Fibroblast of skin of right quadriceps (primary cell): ENCODE measurements at places on chromosomes 6 and 20.

DNA sequence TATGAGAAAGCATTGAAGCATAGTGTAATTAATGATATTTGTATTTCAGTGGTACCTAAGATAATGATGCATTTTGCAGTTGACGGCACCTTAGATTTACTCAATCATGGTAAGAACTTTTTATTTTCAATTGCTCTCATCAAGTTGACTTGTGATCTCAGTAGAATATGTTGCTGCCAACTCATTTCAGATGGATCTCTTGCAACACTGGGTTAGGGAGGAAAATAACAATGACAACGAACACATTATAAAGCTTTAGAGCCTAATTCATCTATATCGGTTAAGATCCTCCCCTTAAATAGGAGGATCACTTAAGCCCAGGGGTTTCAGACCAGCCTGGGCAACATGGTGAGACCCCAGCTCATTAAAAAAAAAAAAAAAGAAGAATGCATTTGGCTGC lies 18.0 kb upstream of the TBC1D22B start:
- DNase-seq = peak; percentile 35

- DNase-seq = peak; percentile 20
Observed at GRCh38 chr6:169388395-169389166, 134.9 kb upstream of the THBS2 start.

DNA sequence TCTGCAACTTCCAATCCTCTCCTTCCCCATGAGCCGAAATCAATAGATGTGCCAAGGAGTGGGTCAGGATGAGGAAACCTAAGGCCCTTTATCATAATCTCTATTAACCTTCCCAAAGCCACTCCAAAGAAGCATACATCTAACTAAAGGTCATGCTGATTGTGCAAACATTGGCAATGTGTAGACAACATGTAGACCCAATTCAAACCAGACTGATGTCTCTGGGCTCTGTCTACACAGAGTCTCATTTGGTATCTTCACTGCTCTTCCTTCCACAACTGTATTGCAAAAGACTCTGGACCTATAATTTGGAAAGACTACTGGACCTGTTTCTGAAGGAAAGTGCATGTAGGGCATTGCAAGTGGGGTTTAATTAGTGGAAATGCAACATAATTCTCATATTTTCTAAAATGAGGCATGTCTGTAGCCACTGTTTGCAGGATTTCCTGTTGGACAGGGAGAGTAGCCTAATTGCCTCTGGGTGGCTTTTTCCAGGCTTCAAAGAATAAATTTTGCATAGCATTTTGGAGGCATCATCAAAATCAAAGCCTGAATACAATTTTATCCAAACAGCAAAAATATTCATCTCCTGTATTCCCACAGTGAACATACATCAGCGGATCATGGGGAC lies 35.0 kb upstream of the MLIP start:
- DNase-seq = no peak

GRCh38 chr20:44053046-44053445 lies 133.9 kb downstream of the JPH2 start:
- DNase-seq = no peak

- no peak for DNase-seq
Observed at GRCh38 chr6:33856655-33857054, 52.9 kb upstream of the MLN start.

GRCh38 chr6:164322533-164322932 lies 908.0 kb downstream of the QKI start:
- peak; percentile 79 for DNase-seq

- no peak for DNase-seq
Observed at GRCh38 chr6:44171899-44172546, 13.4 kb downstream of the CAPN11 start.

DNA sequence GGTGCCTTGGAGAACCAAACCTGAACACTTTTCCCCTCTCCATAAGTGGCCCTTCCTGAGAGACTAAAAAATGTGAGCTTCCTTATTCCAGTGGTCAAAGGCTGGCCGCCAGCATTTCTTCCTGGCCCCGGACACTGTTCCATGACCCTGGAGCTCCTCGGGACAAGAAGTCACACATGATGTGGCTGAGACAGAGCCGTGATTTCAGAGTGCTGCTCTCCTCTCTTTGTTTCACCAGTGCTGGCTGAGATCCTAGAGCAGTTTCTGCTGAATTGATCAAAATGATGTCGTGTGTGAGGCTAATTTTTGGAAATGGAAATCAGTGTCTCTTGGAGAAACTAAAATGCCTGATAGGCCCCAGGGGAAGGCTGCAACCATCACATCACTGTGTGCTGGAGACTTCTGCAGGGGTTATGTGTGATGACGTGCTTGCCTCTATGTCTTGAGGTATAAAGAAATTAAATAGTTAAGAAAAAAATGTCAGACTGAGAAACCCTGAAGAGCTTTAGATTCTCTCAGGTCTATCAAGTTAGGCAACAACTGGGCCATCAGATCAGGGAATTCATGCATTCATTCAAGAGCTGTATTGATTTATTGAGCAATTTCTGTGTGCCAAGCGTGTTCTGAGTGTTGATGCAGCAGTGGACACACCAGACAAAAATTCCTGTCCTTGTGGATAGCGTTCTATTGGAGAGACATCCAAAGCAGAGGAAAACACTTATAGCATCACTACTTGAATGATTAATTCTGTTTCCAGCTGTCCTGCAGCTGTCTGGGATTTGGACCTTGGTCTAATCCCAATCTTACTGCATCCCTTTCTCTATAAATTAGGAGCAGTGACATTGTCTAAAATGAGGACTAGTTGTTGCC lies 72.7 kb upstream of the CCN6 start:
- no peak for DNase-seq

DNA sequence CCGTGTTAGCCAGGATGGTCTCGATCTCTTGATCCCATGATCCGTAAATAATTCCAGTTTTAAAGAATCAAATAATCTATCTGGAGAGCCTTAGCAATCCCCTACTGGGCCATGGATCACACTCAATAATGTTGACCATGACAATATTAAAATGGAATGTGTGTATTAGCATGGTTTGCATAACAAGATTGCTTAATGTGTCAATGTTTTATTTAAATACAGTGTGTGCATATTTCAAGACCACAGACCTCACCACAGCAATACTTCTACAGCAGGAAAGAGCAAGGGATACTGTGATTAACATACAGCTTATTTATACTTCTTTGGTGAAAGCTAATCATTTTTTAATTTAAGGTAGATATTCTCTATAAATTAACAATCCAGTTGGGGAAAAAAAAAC lies 470.4 kb downstream of the TFAP2B start:
- DNase-seq = peak; percentile 75

- no peak for DNase-seq
Observed at GRCh38 chr6:27178407-27178730, 69.1 kb upstream of the PRSS16 start.

- peak; percentile 33 for DNase-seq
Observed at GRCh38 chr20:10672624-10673127, 1.1 kb downstream of the JAG1 start.

DNA sequence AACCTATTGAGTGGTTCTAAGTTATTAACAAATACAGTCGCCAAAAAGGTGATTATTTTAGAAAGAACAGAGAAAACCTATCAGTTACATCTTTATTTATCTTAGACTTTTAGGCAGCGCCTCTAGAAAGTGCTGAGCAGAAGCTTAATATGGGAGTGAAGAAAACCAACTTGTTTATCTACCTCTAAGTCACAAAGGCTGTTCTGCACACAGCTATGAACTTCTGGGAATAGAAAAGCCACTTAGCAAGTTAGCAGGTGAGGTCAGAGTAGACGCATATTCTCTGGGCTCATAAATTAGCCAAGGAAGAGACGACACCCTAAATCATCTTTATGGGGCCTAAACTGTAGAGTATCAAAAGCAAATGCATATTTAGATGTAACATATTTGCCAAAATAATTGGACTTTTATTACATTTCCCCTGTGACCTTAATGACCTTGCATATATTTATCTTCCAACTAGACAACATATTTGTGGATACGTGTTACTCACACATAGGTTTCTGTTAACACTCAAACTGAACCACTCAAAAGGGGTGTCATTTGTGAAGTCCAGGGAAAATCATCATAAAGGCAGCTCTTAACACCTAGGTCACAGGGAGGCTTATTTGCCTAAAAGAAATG lies 267.1 kb downstream of the ADGB start:
- peak; percentile 20 for DNase-seq

GRCh38 chr6:30988209-30988825 lies 4.8 kb downstream of the MUC21 start:
- no peak for DNase-seq

DNA sequence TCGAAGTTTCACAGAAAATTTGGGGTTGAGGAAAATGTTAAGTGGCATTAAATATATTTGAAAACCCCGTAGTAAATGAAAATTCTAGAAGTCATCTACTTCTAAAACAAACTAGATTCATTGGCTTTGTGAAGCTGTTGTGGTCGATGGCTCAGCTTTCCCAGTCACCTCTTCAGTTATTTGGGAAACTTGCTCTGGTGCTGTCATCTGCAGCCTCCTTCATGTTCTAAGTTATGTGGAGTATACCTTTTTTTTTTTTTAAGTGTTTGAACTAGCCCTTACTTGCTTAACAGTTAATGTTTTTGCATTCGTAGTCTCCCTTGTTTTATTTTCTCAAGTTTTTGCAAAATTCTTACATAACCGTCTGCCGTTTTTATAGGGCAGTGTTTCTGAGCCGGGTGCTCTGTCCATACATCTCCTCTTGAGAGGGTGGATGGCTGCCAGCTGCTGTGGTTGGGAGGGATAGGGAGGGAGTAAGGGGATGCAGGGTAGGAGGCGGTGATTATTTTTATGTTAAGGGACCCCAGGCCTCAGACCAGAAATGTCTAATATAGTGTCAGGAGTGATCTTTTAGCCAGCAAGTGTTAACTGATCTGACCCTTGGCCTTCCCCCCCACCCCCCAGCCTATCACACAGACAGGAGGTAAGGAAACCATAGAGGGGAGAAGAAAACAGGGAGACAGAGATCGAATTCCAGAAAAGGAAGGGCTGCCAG lies 7.1 kb downstream of the RREB1 start:
- no peak for DNase-seq

GRCh38 chr20:15889061-15889460 lies 684.2 kb downstream of the KIF16B start:
- no peak for DNase-seq

GRCh38 chr6:126015863-126016262 lies 29.5 kb downstream of the TRMT11 start:
- peak; percentile 76 for DNase-seq

DNA sequence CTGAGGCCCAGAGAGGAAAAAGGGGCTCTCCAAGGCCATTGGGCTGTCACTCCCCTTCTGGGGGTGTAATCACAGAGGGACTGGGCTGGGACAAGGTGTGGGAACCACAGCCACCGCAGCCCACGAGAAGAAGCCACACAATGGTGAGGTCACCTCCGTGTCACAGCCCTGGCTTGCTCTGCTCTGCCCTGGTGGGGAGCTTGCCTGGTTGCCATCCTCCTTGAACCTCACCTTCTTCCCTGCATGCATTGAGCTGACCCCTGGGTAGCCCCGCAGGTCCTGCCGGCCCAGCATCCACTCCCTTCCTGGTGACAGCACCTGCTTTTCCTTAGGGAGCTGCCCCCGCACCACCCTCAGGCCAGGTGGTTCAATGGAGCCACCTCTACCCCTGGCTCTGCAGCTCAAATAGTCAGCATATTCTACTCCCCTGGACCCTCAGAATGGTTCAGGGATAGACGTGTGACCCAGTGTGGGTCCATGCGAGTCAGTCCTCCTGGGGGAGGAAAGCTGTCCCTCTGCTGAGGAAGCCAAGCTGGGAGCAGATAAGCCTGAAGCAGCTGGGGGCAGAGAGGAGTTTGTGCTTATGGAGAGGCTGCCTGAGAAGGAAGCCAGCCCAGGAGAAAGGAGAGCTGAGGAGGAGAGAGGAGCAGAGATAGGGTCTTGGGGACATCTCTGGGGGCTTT lies 21.3 kb downstream of the RBM38 start:
- DNase-seq = no peak

DNA sequence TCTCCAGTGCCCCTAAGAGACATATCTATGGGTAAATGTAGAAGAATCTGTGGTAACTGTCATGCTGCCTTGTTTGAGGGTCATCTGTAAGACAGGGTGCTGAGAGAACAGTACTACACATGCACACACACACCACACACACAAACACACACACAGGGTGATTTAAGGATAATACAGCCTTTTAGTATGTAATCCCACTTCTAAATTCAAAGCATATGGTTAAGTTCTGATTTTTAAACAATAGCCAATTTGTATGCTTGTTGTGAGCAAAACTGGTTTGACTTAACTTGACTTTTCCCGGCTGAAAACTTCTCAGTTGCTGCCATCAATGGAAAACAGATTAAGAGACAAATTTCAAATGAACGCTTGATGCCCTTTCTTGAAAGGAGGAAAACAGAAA lies 241.8 kb downstream of the ADGRG6 start:
- no peak for DNase-seq

DNA sequence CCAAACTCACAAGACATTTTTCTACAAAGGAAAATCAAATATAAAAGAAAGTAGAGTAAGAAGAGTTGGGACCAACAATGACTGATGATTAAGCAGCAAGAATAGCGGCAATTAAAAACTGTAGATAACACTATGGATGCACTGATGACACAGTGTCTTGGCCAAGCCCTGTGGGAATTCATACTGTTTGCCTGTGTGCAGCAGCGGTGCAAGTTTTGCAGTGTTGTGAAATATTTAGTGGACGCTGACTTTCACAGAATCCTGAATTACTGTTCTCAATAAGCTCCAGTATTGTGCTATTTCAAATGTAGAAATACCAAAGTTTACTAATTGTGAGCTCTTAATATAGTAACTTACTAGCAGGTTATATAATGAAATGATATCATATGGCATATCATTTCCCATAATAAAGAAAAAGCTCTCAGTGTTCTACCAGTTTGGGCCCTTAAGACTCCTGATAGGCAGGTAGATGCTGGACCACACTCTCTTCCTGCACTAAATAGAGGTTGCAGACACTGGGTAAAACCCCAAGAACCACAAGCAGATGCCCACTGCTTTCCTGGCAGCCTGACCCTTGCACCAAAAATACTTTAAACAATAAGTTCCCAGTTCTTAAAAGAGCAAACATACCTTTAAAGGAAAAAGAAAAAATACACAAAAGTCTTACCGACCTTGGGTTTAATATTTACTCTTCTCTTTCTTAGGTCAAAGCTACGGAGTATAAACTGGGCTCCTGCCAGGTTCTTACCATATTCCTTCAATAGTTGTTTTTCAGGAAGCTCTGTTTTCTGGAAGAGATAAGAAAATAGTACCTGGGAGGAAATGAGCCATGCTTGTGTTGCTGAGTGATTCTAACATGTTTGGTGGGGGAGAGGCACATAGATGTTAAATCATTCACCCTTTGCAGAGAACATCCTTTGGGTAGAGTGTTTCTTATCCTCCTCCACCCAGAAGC lies 41.6 kb downstream of the ANKEF1 start:
- no peak for DNase-seq

DNA sequence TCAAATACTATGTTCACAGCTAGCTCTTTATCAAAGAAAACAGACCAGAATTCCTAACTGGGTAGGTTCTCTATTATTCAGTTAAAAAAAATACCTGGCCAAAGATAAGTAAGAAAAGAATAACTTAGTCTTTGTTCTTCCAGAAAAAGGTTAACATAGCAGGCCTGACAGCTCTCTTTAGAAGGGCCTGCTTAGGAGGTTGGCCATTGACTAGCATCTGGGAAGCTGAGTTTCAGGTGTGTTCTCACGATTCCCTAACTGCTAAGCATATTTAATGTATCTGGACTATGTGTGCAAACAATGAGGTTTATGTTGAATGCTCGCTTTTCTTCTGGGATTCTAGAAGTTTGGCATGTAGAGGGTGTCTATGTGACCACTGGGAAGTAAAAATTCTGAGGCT lies 618.9 kb downstream of the HACE1 start:
- no peak for DNase-seq
